Calu3 (cell line): ENCODE measurements at places on chromosomes 11 and 22.

DNA sequence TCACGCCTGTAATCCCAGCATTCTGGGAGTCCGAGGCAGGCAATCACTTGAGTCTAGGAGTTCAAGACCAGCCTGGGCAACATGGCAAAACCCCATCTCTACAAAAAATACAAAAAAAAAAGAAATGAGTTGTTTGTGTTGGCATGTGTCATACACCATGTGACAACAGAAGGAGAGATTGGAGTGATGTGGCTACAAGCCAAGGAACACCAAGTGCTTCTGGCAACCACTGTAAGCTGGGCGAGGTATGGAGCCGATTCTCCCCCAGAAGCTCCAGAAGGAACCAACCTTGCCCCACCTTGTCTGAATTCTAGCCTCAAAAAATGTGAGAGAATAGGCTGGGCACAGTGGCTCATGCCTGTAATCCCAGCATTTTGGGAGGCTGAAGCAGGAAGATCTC lies 39.1 kb upstream of the SLC35C1 start:
- no peak for DNase-seq

GRCh38 chr11:17572359-17572690 lies 25.3 kb downstream of the OTOG start:
- no peak for DNase-seq

- DNase-seq: no peak
Observed at GRCh38 chr11:9232482-9232881, 32.7 kb downstream of the DENND5A start.

- no peak for DNase-seq
Observed at GRCh38 chr11:8229299-8230177, 34.1 kb downstream of the LMO1 start.

GRCh38 chr11:44861849-44862557 lies 88.7 kb downstream of the TP53I11 start:
- DNase-seq: peak; percentile 92

- DNase-seq: no peak
Observed at GRCh38 chr11:68827733-68828132, 14.0 kb downstream of the CPT1A start.
